ENCODE measurements at places on chromosomes 16 and 17.

DNA sequence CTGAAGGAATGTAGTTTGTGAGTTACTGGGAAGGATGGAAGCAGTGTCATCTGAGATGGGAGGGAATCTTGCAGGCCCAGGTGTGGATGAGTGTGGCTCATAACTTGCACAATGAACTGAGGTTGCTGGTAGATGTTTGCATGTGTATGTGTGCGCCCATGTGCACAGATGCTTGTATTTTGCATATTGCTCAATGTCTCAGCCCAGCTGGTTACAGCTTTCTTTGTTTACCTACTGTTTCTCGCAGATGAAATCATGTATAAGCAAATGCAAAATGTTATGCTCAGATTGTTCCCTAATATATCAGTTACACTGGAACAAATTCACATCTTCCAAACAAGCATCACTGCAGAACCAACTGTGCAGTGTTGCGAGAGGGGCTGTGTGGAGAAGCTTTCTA, 452.2 kb upstream of the EEF2KMT start:
- no peak for DNase-seq

- DNase-seq = no peak
Observed at GRCh38 chr17:63634163-63634562, 11.9 kb downstream of the MAP3K3 start.

DNA sequence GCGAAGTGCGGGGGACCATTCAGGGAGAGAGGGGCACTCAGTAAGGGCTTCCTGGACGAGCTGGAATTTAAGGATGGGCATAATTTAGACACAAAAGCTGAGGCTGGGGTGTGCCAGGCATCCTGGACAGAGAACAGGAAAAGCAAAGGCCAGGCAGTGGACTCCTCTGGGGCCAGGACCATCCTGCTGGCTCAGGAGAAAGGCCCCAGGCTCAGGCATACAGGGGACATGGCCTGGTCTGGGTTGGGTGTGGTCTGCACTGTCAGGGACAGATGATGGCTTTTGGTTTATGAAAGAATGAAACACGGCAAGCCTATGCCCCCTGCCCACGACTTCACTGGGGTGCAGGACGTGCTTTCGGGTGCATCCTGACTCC, 48.9 kb upstream of the DOC2B start:
- no peak for DNase-seq

- DNase-seq = no peak
Observed at GRCh38 chr17:66789093-66789492, 45.8 kb upstream of the CACNG5 start.

- no peak for DNase-seq
Observed at GRCh38 chr17:72311004-72311403, 190.2 kb downstream of the SOX9 start.

GRCh38 chr17:73654241-73654640, 10.0 kb upstream of the SDK2 start:
- no peak for DNase-seq

DNA sequence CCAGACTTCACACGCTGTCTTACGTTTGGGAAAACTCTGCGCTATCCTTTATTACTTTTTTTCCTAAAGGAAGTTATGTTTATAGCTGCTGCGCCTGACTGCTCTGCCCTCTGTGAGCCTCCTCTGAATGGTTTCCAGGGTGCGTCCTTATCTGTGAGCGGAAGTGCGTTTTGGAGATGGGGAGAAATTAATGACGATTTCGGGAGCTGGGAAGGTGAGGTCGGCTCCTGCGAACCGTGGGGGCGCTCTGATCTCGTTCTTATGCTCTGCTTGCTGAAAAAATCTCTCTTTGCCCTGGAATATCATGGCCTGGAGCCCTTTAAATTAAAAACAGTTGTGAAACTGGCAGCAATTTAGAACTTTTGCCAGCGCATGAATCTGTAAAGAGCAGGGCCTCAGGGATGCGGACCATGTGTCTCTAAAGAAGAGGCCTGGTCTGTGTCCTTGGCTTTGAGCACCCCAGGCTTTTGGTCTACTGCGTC, 135.7 kb upstream of the ZFHX3 start:
- no peak for DNase-seq

DNA sequence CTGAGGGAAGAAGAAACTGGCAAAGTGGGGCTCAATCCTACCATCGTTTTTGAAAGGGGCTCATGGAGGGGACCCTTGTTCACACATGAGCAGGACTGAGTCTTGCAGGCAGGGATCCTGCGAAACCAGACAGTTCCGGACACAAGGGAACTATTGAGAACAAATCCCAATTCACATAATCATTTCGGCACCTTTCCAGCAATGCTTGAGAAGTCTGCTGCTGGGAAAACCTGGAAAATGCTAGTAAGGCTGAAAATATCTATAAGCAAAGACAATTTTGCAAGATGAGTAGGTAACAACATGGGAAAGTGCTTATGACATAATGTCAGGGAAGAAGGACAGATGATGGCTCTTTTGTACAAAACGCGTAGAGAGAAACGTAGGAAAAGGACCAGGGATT, 52.1 kb upstream of the BPTF start:
- DNase-seq = no peak
